Activated naive CD4-positive, alpha-beta T cell (primary cell): ENCODE measurements at places on chromosomes 1 and 21.

DNA sequence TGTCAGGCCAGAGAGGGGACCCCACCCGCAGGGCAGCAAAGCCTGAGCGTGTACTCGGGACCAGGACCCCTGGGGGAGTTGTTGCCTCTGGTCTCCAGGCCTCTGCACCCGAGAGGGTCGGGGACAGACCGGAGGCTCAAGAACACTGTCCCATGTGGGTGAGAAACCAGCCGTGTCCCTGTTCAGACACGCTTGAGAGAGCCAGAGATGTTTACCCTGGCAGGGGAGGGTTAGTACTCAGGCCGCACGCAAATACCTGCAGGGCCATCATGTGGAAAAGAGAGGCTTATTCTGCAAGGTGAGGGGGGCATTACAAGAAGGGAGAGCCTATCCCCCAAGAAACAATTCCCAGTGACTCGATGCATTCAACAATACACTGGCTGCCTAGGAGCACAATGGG, 74.0 kb upstream of the ARHGEF16 start:
- DNase-seq: no peak

- no peak for DNase-seq
Measured at GRCh38 chr1:165173409-165173808, 183.1 kb downstream of the LMX1A start.

DNA sequence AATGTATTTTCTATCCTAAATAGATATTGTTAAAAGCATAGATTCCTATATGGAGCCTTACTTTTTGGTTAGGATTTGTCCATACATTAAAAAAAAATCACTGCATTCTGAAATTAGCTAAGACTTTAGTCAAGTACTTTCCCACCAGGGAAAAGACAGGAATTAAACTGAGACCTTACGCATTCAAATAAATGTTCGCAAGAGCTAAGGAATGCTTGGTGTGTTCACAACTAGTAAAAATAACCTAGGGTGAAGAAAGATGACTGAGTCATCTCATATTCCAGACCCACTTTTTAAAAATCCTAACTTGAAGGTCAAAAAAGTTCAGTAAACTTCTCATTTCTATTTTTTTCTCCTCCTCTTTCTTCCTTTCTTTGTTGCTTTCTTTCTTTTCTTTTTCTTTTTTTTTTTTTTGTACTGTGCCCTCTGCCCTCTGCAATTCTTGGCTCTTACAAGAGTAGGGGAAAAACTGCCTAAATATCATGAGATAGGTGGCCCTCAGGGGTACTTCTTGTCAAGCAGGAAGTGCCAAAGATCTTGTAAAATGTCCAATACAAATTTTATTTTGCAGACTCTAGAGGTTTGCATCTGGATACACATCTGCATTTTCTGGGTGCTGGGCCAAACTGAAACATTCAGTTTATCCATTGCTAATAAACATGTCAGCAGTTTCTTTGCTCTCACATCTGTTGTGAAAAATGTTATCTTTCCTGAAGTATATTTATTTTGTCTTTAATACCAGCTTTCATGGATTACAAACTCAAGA, 121.4 kb upstream of the GORAB start:
- no peak for DNase-seq

DNA sequence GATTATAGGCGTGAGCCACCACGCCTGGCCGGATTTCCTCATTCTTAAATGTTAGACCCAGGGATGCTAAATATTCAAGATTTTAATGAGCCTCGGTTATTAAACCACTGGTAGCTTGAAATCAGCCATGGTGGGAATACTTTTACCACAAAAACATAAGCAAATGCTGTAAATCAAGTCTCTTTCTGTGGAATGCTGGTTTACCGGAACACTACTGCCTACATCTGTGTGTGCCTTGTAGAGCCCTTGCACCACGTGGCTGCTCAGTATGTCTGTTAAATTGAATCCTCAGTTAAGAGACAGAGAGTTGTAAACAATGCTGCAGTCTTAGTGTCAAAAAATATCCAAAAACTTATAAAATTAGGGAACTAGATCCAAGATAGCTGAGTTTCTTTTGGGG, 26.8 kb upstream of the CNN3 start:
- no peak for DNase-seq
